CD4-positive, alpha-beta memory T cell (primary cell): ENCODE measurements at places on chromosomes 5 and 9.

- no peak for DNase-seq
These were observed 128.3 kb downstream of the DOCK2 start for GRCh38 chr5:169765176-169765996.

DNA sequence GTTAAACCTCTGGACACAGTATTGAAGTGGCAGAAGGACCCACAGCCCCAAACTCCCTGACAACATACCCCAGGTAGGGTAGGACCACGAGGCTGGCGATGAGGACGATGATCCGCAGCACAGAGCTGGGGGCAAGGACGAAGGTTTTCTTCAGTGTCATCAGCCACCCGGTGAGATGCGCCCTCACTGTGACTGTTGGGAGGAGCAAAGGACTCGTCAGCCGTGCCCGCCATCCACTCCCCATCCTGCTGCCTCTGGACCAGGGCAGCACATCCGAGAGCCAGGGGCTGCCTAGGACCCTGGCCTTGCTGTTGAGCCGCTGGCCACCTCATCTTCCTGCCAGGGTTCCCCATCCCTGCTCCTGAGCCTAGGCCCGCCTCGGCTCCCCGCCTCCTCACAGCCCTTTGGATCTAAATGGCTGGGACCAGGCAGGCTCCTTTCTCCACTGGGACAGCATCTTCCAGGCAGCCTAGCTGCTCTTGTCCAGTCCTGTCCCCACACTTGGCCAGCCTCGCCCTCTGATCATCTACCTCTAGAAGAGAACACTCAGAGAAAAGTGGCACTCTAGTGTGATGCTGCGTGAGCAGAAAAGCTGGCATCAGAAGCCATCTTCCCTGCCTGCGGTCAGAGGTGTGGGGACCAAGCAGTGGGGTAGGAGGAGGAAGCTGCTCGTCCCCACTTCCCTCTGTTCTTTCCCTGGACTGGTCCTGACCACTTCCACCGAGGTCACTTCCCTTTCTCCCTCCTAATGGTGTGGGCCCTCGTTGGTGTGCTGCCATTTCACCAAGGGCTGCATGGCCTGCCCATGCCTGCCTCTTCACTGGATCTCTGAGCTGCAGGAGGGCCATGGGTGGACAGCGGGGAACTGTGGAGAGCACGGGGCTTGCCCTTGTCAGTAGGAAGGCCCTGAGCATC lies 49.2 kb downstream of the OTULIN start:
- DNase-seq, result no peak

DNA sequence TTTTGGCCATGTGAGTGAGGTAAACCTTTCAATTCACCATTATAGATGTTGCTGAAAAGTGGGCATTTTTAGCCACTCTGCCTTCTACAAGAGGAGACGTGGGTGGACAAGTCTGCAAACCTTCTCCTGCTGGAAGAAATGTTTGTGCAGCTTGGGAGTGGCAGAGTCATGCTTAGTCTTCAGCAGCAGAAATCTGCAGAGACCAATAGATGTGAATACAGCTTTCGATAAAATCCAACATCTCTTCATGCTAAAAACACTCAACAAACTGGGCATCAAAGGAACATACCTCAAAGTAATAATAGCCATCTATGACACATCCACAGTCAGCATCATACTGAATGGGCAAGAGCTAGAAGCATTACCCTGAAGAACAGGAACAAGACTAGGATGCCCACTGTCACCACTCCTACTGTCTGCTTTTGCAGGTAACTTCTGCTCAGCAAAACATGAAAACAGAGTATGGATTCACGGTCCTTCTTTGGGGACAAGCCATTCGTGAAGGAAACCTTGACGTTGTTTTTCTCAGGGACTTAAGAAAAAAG lies 91.3 kb downstream of the RALGPS1 start:
- DNase-seq, result no peak

DNA sequence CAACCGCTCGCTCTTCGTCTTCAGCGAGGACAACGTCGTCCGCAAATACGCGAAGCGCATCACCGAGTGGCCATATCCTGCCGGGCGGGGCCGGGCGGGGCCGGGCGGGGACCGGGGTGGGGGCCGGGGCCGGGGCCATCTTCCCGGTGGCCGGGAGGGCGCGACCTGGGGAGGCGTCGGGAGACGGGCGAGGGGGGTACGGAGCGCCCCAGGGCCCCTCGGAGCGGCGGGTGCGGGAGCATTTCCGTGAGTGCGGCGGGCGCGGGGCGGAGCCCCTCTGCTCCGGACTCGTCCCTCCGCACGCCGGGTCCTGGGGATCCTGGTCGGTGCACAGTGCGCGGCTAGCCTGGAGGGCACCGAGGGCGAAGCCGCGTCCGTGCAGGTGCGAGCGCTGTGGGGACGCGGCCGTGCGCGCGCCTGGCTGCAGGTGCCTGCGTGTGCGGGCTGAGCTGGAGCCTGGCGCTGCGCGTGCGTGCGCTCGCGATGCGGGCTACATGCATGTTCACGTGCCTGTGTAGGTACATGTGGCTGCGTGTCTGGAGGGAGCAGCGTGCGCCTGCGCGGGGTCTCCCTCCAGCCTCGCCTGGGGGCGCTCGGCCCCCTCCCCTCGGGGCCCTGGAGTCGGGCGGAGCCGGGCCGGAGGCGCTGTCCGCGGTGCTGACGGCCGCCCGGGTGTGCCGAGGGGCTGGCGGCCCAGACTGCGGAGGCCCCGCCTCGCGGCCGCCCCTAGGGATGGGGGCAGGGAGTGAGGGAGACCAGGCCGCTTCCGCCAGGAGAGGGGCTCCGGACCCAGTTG lies 762 bp downstream of the CACNA1B start:
- peak; percentile 9 for DNase-seq

- DNase-seq, result no peak
These were observed 78.0 kb downstream of the LPAR1 start for GRCh38 chr9:110960288-110960687.

GRCh38 chr5:160271836-160272235 lies 40.5 kb downstream of the CCNJL start:
- DNase-seq, result no peak

- DNase-seq, result no peak
These were observed 110.3 kb upstream of the IQGAP2 start for GRCh38 chr5:76292620-76293322.

DNA sequence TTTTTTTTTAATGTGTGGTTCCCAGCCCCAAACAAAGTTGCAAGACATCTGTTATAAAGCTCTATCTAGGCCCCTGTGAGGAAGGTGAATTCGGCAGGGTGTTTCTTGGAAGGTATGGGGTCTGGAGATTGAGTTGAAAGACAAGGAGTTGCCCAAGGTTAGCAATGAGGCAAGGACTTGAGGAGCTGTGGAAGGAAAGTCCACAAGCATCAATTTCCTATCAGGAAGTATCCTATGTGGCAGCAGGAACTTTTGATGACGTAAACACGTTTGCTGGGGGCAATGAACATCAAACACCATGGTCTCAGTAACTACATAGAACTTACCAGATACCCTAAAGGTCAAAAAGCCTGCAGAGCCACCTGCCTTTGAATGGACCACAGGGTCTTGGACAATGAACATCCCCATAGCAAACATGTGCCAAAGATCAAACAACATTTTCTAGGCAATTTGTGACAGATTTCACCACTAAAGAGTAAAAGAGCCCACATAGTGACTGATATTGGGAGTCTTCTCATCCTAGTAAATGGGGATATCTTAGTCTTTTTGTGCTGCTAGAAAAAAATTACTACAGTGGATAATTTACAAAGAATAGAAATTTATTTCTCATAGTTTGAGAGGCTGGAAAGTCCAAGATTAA lies 145.1 kb downstream of the GCNT1 start:
- no peak for DNase-seq

DNA sequence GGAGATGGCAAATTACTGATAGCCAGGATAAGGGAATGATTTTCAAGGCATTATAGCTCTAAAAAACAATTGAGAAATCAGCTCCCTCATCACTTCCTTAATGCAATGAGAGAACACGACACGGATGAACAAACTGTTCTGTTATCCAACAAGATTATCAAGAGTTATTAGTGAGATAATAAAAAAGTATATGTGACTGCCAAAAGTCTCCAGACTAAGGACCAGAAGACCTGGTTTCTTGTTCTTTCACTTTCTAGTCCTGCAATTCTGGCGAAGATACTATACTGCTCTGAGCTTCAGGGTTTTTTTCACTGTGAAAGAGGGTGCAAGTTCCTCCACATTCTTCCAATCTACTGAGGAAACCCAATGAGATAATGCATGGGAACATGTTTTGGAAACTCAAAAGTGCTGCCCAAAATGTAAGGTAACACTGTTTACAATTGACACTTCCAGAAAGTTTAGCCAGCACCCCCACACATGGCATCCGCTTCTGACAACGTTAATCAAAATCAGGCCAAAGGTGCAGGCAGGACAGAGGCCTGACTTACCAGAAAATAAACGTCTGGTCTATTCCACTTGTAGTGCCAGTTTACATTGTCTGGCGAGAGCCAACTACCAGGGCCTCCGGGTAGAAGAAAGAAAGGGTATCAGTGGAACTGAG lies 254.2 kb downstream of the DOCK8 start:
- no peak for DNase-seq

- no peak for DNase-seq
These were observed 1258.1 kb downstream of the EFNA5 start for GRCh38 chr5:106412606-106413005.

GRCh38 chr5:31485376-31486207 lies 46.3 kb downstream of the DROSHA start:
- no peak for DNase-seq

DNA sequence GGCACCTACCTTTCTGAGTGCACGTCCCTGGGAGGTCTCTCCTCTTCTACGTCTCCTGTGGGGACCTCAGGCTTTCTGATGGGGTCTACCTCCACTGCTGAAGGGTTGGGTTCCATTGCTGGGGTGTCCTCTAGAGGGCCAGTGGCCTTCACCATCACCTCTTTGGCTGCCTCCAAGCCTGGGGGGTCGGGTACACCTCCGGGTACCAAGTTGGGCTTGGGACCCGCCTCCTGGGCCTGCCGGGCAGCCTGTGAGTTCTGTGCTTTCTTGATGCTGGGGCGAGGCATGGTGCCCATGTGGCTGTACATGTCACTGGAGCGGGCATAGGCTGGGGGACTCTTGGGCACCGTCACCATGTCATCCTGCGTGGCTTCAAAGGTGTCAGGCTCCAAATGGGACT lies 4.5 kb downstream of the SH2D3C start:
- no peak for DNase-seq

- no peak for DNase-seq
These were observed 57.4 kb downstream of the PPIP5K2 start for GRCh38 chr5:103177543-103177942.

DNA sequence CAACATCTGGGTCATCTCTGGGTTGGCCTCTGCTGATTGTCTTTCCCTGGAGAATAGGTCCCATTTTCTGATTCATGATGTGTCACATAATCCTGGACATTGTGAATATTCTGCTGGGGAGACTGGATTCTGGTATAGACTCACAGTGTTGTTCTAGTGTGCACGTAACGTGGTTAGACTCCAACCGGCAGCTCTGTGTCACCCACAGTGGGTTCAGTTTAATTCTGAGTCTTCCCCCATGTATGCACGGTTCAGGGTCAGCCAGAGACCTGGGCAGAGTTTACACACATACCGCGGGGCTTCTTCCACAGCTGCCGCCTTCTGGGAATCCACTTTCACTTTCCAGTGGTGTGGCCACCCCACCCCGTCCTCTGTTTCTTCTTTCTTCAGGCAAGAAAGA lies 38.0 kb upstream of the LRRC14B start:
- DNase-seq, result no peak

GRCh38 chr5:174996941-174997340 lies 272.6 kb downstream of the MSX2 start:
- no peak for DNase-seq

DNA sequence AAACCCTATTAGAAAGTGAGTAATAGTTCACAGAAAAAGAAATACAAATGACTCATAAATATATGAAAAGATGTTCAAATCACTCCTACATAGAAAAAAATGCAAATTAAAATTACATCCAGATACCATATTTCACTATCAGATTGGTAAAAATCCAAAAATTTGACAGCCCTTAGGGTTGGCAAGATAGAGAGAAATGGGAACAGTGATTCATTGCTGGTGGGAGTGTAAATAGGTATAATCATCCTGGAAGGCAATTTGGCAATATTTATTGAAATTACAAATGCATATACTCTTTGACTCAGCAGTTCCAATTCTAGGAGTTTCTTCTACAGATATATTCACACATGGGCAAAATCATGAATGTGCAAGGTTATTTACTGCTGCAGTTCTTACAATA lies 273.5 kb downstream of the NR2F1-AS1 start:
- DNase-seq, result no peak

GRCh38 chr5:132381614-132382013 lies 12.1 kb downstream of the SLC22A5 start:
- no peak for DNase-seq

DNA sequence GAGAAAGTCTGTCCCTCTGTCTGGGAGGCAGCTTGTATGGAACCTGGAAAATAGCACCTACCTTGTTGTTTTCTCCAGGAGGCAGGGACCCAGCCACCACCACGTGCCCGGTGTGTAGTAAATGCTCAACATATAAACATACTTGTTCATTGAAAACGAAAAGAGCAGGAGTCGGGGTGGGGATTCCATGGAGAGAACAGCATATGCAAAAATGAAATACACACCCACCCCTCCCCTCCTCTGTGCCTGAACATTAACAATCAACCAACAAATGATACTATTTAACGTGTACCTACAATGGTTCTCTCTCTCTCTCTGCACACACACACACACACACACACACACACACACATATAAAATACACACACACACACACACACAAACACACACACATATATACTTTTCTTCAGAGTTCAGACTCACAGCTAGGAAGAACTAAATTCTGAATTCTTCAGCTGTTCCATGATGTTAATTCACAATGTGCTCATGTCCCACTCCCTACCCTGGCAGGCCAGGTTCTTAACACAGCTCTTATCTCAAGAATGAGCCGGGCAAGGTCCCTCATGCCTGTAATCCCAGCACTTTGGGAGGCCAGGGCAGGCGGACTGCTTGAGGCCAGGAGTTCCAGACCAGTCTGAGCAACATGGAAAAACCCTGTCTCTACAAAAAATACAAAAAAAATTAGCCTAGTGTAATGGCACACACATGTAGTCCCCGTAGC lies 16.3 kb upstream of the DENND1A start:
- DNase-seq, result no peak

DNA sequence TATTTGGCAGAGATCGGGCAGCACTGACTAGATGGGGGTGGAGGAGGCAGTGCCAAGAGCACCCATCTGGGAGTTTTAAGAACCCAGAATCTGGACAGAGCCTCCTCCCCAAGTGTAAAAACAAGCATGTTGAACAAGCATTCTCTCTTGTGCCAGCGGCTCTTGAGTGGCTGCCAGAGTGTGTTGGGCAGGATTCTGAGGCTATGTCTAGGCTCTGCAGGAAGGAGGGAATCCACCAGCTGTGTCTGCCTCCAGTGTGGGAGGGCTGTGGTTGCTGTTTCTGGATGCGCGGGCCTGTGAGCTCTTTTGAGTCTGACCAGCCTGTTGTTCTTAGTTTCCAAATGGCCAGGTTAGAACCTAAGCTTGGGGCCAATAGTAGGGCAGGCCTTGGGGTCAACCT lies 39.8 kb downstream of the HMCN2 start:
- no peak for DNase-seq

GRCh38 chr9:126348911-126349550 lies 22.4 kb downstream of the MVB12B start:
- DNase-seq, result no peak

DNA sequence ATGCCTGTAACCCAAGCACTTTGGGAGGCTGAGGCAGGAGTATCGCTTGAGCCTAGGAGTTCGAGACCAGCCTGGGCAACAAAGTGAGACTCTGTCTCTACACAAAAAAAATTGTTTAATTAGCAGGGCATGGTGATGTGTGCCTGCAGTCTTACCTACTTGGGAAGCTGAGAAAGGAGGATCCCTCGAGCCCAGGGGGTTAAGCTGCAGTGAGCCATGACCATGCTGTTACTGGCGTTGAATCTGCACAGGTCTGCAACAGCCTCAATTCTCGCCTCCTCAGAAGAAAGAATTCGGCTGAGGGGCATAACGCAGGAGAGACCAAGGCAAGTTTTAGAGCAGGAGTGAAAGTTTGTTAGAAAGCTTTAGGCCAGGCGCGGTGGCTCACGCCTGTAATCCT lies 18.0 kb downstream of the CCT5 start:
- no peak for DNase-seq
